ENCODE measurements at places on chromosomes 12 and 14. TPM values are rescaled to one million over a fixed set of nuclear protein-coding genes. Genes with fewer than 3 reads are reported as not detected.
A peak's percentile ranks its signal among the peaks of the same experiment; 100 is the strongest.

DNA sequence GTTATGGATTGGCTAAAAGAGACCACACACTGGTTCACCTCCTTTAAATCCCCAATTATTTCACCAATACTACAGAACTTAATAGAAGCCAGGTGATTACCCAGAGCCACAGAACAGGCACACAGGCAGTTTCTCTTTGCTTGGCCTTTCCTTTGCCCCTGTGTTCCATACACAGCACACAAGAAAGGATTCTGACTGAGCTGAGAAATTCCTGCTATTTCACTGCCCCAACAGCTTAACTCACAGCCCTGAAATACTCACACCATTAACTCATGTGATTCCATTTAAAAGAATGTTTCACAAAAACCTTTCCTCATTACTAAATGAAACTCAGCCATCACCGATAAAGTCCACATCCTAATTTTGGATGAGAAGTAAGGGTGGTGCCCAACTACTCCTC lies 133.6 kb downstream of the MED13L start:
- no peak for DNase-seq
- H3K4me1 ChIP-seq = peaks cover 69% of the 10 kb centered on the region
- peak overlapping the region; percentile 83 for H3K27ac ChIP-seq
- H3K36me3 ChIP-seq = no peaks in the 10 kb centered on the region
- no peaks in the 10 kb centered on the region for H3K27me3 ChIP-seq

GRCh38 chr12:89663577-89664357 lies 44.9 kb downstream of the ATP2B1 start:
- no peak overlapping the region for H3K4me3 ChIP-seq
- H3K36me3 ChIP-seq = peaks cover 7% of the 10 kb centered on the region
- no peaks in the 10 kb centered on the region for H3K27me3 ChIP-seq

PLEK2 gene
- total RNA-seq = not detected

MYH6 gene
- not detected for total RNA-seq

DNA sequence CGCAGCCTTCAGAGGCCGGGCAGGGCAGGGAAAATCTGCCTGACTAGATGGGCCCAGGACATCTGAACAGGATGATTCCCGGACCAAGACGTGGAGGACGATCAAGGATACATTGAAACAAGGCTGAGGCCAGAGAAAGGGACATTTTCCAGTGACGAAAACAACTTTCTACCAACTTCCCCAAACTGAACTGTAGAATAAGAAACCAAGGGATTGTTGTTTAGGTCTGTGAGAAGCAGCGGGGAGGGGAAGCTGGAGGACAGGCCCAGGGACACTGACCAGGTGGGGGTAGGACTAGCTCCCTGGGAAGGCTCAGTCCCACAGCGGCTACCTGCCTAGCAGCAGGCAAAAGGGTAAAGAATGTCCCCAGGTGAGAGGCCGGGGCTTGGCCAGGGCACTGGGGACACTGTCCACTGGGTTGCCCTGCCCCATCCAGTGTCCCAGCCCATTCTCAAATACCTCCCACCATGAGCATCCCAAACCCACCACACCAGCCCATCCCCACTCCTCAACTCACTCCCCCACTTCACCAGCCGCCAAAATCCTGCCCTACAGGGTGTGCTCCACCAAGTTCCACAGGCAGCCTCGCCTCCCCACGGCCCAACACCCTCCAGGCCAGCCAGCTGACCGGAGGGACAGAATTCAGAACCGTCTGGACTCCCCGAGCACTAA lies 995 bp downstream of the TNFRSF1A start:
- H3K27ac ChIP-seq = no peak overlapping the region
- no peak for DNase-seq
- H3K27me3 ChIP-seq = no peaks in the 10 kb centered on the region
- peaks cover 28% of the 10 kb centered on the region for H3K4me1 ChIP-seq
- H3K4me3 ChIP-seq = no peak overlapping the region
- peaks cover 3% of the 10 kb centered on the region for H3K36me3 ChIP-seq

GRCh38 chr12:48106681-48107613 lies 1.1 kb upstream of the SENP1 start:
- peak overlapping the region; percentile 99 for H3K27ac ChIP-seq
- H3K27me3 ChIP-seq = peaks cover 15% of the 10 kb centered on the region
- peaks cover 21% of the 10 kb centered on the region for H3K4me1 ChIP-seq
- no peak for DNase-seq
- no peaks in the 10 kb centered on the region for H3K36me3 ChIP-seq

YAF2 gene
- 29.6 TPM for total RNA-seq

DNA sequence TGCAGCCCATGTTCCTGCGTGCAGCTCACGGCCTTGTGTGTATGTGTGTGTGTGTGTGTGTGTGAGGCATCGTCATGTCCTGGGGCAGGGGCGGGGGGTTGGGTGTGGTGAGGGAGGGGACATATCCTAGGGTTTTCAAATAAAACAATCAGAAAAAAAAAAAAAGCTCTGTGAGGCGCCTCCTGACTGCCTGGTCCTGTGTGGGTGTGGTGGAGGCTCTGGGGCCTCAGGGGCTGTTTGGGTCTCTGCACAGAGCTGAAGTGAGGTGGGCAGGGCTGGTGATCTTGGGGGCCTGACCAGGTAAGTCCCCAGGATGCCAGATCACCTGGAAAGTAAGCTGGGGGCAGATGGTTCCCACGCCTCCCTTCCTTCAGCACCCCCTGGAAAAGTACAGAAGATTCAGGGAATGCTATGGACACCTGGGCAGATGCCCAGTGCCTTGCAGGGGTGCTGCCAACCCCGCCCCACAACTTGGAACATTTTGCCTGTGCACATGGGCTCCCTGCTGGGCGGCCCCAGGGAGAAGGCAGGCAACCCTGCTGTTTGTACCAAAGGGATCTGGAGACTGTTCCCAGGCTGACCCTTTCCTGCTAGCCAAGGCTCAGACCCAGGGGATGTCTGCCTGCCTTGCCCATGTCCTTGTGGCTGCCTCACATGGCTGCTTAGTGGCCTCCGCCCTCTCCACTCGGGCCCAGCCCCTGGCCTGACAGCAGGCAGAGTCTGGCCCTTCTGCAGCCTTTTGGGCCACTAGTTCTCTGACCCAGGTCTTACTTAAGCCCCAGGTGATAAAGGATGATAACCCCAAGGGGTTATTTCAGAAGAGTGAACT lies 28.8 kb downstream of the CLSTN3 start:
- H3K27ac ChIP-seq = no peak overlapping the region
- H3K4me1 ChIP-seq = peaks cover 5% of the 10 kb centered on the region
- H3K27me3 ChIP-seq = peaks cover 21% of the 10 kb centered on the region
- H3K4me3 ChIP-seq = no peak overlapping the region

Measured in osteocyte (in vitro differentiated cells).